ENCODE measurements at places on chromosomes 1 and 21.

- DNase-seq: no peak
Measured at GRCh38 chr21:38596264-38597042, 98.2 kb upstream of the ERG start.

- no peak for DNase-seq
Measured at GRCh38 chr1:23483321-23484252, at the start of gene ASAP3. Gene ASAP3, minus strand, starts transcription at chr1:23484179. Its CDS starts 46 bp downstream, at chr1:23484133.

DNA sequence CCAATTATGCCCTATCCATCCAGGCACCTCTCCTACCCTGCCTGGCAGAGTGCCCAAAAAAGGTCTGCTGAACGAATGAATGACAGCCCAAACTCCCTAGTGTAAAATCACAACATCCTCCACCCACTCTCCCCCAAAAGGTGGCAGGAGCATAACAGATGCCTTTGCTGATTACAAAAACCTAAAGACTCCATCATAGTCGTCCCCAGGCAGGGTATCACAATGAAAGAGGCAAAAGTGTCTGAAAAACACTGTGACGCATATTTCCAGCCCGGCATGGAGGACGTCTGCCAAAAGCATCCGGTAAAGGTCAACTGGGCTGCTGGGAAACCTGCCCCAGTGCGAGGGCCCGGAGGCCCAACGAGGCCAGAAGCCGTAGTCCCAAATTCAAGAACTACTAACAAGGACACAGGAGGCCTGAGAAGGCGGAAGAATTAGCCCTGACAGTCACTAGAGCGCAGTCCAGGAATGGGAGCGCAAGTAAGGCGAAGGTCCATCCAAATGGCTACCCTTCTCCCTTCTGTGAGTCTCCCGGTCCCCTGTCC lies 576 bp downstream of the SMIM12 start:
- DNase-seq: no peak

GRCh38 chr1:55632058-55632457 lies 416.9 kb upstream of the USP24 start:
- peak; percentile 35 for DNase-seq

- no peak for DNase-seq
Measured at GRCh38 chr1:110945626-110946025, 18.1 kb downstream of the LRIF1 start.

GRCh38 chr1:169326956-169327268 lies 40.7 kb downstream of the NME7 start:
- DNase-seq: no peak

DNA sequence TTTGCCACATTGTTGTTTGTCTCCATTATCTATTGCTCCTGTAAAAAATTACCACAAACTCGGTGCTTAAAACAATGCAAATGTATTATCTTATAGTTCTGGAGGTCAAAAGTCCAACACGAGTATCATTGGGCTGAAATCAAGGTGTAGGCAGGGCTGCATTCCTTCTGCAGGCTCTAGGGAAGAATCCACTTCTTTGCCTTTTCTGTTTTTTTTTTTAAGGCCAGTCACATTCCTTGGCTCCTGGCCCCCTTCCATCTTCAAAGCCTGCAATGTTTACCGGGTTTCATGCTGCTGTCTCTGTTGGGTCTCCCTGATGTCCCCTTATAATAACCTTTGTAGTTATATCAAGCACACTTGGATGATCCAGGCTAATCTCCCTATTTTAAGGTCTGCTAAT lies 212.7 kb downstream of the PTBP2 start:
- no peak for DNase-seq

DNA sequence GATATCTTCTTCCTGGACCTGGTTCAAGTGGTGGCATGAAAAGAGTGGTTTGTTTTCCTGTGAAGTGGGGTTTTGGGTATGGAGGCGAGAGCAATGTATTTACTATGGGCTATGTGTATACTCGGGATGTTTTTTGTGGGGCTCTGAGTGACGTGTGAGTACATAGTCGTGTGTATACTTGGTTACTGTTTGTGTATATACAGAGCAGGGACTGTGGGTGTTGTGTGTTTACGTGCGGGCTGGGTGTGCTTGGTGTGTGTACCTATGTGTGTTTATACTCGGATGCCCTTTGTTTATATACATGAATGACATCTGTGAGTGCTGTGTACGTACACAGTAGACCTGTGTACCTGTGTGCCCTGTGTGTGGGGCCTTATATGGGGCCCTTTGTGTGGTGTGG lies 50.0 kb downstream of the YARS1 start:
- no peak for DNase-seq

DNA sequence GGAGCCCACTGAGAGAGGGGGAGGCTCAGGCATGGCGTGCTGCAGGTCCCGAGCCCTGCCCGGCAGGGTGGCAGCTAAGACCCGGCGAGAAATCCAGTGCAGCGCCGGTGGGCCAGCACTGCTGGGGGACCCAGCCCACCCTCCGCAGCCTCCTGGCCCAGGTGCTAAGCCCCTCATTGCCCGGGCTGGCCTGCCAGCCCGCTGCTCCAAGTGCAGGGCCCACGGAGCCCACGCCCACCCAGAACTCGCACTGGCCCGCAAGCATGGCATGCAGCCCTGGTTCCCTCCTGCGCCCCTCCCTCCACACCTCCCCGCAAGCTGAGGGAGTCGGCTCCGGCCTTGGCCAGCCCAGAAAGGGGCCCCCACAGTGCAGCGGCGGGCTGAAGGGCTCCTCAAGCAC lies 61.5 kb downstream of the C21orf91 start:
- DNase-seq: no peak

GRCh38 chr1:89605692-89606091 lies 27.2 kb upstream of the LRRC8C start:
- DNase-seq: no peak

DNA sequence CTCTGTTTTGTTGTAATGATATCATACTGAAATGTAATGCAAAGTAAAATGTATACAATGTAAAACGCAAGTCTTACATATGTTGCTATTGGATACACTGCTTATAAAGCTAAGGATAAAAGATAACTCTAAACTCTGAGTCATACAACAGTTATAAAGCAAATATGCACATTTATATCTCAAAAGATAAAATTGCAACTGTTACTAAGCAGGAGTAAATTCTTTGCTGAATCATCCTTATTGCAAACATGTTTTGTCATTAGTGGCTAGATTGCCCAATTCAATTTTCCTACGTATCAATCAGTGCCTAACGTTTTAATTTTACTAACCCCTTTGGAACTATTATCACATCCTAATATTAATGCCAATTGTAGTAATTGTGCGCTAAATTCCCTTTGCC lies 762.9 kb downstream of the LTN1 start:
- DNase-seq: no peak

DNA sequence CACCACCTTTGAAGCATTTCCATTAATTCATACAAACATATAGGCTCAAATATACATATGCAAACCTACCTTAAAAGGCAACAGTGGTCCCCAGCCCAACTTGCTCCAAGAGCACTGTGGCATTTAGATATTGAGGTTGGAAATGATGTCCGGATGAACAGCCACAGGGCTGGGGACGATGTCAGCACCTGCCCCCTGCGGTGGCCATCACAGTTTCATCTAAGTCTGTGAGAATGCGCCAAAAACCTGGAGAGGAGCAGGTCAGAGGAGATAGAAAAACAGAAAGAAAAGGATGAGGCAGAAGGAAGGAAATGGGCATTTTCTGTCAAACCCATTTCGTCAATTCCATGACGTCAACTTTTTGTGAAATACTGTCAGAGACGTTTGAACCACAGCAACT lies 67.4 kb downstream of the TIAM1 start:
- DNase-seq: no peak

DNA sequence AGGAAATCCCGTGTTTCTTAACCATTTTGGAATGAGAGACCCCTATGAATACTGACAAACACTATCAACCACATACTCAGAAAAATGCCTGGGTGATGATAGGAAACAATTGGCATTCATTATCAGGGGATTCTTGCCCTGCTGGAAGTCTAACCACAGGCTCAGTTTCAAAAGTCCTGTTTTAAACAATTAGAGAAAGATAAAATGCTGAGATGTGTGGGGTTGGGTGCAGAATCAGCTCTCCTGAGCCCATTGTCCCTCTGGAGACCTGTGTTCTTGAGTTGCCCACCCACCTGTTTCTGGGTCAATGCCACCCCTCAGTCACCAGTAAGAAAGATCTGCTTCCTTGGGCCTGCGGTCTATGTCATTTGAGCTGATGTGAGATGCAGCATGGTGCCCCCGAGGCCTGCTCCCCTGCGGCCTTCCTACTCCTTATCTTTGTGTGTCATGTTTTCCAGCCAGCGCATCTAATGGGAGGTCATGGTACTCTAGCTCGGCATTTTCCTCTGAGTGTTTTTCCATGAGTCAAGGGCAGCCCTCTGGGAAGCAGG lies 130.3 kb upstream of the PLXNA2 start:
- no peak for DNase-seq

GRCh38 chr1:168979276-168979675 lies 127.2 kb upstream of the ATP1B1 start:
- no peak for DNase-seq

DNA sequence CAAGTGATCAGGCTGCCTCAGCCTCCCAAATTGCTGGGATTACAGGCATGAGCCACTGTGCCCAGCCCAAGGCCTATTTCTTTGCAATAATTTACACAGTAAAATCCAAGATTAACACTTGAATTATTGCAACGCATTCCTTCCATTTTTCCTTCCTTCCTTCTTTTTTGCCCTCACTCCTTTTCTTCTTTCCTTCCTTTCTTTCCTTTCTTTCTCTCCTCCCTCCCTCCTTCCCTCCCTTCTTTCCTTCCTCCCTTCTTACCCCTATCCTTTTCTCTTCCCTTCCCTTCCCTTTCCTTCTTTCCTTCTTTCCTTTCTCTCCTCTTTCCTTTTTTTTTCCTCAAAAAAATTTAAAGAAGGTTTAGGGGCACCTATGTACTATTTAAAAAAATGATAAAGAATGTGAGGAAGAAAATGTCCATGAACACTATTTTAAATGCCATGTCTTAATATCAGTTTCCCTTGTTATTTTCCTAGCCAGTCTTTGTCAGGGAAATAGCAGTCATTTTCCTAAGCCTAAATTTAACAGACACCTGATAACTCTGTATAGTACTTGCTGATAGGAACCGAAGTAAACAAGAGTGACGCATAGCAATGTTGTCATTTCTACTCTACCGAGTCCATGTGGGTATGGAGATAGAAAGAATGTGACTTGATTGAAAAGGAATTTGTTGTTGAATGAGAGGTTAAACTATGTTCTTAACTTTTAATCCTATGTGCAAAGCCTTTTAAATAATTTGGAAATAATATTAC lies 79.8 kb upstream of the HMCN1 start:
- no peak for DNase-seq

DNA sequence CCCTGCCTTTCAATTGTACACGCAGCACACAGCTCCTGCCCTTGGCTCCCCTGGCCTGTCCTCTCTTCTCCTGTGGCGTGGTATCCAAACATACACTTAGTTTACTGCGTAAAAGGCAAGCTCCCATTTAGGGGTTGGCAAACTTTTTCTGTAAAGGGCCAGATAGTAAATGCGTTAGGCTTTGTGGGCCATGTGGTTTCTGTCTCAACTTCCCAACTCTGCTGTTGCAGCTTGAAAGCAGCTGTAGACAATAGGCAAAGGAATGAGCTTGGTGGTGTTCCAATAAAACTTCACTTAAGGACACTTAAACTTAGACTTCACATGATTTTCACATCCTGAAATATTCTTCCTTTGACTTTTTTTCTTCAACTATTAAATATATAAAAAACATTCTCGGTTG lies 63.3 kb downstream of the RHOU start:
- DNase-seq: no peak

DNA sequence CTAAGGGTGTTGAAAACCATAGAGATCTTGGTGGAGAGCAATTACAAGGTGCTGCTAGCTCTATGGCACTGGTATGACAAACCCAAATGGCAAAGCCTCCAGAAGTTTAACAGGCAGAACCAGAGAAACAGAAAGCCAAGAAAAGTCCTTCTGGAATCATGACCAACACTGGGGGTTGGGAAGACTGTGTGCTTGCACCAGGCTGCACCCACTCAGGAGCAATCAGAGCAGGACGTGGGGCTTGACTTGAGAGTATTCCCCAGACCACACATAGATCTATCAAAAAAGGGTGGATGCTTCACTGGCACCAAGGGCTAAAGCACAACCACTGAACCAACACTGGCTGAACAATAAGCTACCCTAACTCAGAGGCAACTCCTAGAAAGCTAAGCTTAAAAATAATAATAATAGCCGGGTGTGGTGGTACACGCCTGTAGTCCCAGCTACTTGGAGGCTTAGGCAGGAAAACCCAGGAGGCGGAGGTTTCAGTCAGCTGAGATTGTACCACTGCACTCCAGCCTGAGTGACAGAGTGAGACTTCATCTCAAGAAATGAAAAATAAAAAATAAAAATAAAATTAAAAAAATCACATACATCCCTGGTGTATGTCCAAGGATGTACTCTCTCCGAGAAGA lies 20.1 kb upstream of the ENSA start:
- DNase-seq: no peak

DNA sequence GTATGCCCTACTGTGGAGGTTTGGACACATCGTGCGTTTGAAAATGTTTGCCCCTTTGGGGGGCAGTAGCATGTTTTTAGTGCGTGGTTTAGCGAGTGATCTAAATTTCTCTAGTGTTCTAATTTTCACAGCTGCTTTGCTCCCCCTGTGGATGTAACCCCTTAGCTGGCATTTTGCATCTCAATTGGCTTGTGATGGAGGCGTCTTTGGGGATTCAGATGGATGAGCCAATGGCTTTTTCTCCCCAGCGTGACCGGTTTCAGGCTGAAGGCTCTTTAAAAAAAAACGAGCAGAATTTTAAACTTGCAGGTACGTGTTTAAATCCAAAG lies 836 bp downstream of the CDC7 start:
- no peak for DNase-seq

DNA sequence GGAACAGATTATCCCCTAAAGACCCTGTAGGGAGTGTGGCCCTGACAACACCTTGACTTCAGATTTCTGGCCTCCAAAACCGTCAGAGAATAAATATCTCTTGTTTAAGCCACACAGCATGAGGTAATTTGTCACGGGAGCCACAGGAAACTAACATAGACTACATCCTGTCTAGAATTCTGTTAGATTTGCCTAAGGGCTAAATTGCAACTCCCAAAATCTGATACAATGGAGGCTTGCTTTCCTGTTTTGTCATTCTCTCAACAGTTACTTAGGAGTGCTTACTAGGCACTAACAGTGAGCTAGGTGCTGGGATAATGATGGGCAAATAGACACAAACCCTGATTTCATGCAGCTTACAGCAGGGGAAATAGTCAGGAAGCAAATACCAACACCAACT lies 141.6 kb downstream of the MIS18A start:
- no peak for DNase-seq

- no peak for DNase-seq
Measured at GRCh38 chr1:66246351-66247269, 287.3 kb upstream of the SGIP1 start.

DNA sequence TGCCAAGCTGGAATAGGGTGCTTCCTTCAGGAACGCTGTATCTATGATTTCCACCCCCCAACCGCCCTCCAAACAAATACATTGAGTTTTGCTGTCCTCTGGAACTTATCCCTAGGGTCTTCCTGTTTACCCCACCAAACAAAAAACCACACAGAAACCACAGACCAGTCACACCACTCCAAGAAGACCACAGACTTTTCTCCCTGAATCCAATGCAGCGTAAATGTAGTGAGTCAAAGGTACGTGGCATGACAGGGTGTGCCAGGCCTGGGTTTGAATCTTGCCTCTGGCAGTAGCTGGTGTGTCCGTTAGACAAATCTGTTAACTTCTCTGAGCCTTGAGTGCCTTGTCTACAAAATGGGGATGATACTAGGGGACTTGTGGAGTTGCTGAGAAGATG lies 27.8 kb downstream of the ASAP3 start:
- DNase-seq: no peak

GRCh38 chr21:16573578-16573977 lies 843.8 kb downstream of the USP25 start:
- DNase-seq: no peak

- no peak for DNase-seq
Measured at GRCh38 chr1:39632323-39632681, 7.1 kb downstream of the HEYL start.

GRCh38 chr1:178862416-178862815 lies 8.5 kb downstream of the ANGPTL1 start:
- no peak for DNase-seq
